ENCODE measurements at places on chromosomes 1 and 21.

- DNase-seq, result no peak
Observed at GRCh38 chr1:25933479-25934365, 27.5 kb upstream of the STMN1 start.

GRCh38 chr1:3356827-3357460 lies 97.5 kb upstream of the ARHGEF16 start:
- no peak for DNase-seq

GRCh38 chr1:159594625-159595405 lies 7.2 kb downstream of the APCS start:
- DNase-seq, result no peak

GRCh38 chr1:38061883-38062328 lies 15.3 kb upstream of the POU3F1 start:
- no peak for DNase-seq

DNA sequence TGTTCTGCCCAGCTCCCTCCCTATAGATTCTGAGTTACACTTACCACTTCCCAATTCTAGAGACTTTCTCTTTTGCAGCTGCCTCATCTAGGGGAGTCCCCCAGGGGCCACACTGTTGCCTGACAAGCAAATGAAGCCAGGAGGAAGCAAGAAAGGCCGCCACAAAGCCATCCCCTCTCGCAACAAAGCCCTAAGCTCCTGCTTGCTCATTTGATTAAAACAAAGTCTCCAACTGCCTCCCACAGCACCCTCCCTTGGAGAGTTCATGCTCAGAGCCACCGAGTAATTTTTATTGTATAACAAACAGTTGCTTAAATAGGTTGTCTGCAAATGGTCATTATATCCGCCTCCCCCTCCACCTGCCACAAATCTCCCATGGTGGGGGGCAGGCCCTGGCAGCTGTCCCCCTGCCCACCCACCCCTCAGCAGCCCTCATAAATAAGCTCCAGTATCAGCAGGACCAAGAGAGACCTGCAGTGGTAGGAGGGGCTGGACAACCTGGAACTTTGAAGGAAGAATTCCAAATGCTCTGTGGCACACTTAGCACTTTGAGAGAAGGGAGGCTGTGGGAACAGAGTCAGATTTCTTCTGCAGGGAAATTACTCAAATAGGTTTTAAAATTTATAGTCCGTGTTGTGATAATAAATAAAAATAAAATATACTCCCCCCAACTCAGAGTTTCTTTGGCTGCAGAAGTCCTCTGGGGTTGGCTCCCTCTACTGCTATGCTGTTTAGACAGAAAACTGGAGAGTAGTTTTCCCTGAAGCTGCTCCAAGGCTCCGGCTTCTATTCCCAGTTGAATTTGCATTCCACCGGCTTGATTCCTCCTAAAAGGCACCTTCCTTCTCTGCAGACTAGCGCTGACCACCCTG lies 237.5 kb downstream of the TTLL7 start:
- DNase-seq, result no peak

DNA sequence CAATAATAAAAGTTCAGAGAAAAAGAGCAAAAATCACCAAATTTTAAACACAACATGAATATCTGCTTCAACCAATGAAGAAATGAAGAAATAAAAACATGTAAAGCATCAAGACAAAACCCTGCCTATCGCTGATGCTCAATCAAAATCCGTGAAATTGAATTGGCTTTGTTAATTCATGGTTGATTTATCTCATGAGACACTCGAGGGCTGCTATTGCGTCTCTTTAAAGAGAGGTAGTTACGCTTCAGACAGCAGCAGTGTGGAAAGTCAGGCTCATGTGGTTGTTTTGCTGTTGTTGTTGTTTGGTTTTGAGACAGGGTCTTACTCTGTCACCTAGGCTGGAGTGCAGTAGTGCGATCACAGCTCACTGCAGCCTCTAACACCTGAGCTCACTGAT lies 65.5 kb upstream of the RGS7 start:
- no peak for DNase-seq
